ENCODE measurements at places on chromosomes 2 and 18.
A peak's percentile ranks its signal among the peaks of the same experiment; 100 is the strongest.

GRCh38 chr2:221810245-221810644 lies 238.1 kb upstream of the EPHA4 start:
- no peak for DNase-seq

- no peak for DNase-seq
Measured at GRCh38 chr2:148565272-148565894, 79.2 kb upstream of the EPC2 start.

DNA sequence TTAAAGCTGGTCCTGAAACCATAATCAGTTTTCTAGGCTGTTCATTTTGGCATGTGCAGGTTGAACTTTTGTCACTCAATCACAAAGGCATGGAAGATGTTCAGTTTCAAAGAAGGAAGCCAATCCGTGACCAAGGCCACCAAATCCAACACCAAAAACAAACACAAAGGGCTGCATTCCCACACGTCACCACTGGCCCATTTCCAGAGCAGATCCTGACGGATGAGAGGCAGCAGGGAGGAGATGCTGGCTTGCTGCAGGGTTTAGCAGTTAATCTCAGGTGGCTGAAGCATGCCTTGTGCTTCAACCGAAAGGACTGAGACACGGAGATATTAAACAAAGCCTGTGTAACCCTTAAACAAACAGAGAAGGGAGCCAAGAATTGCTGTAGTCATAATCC lies 191.9 kb upstream of the CTAGE1 start:
- DNase-seq = no peak

- DNase-seq = no peak
Measured at GRCh38 chr2:141381946-141382345, 748.9 kb downstream of the LRP1B start.

- no peak for DNase-seq
Measured at GRCh38 chr2:74332550-74333174, 10.6 kb downstream of the SLC4A5 start.

DNA sequence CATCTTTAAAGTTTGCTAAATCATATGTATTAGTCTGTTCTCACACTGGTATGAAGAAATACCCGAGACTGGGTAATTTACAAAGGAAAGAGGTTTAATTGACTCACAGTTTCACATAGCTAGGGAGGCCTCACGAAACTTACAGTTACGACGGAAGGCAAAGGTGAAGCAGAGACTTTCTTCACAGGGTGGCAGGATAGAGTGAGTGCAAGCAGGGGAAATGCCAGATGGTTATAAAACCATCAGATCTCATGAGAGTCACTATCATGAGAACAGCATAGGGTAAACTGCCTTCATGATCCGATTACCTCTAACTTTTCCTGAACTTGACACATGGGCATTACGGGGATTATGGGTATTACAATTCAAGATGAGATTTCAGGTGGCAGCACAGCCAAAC lies 1075.2 kb upstream of the NRXN1 start:
- DNase-seq = no peak

DNA sequence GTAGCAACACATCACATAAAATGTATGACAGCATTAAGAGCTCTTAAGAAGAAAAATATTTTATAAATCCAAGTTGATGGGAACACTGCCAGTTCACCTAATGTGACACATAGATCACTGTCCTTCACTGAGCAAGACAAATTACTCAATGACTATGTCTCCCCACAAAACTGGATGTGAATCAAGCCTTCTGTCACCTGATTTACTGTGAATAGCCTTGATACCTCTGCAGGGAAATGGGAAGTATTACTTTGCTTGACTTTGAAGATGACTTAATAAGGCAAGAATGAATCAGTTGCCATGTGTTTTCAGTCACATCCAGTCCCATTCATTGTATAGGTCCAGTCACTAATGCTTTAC lies 94.6 kb downstream of the NYAP2 start:
- no peak for DNase-seq

DNA sequence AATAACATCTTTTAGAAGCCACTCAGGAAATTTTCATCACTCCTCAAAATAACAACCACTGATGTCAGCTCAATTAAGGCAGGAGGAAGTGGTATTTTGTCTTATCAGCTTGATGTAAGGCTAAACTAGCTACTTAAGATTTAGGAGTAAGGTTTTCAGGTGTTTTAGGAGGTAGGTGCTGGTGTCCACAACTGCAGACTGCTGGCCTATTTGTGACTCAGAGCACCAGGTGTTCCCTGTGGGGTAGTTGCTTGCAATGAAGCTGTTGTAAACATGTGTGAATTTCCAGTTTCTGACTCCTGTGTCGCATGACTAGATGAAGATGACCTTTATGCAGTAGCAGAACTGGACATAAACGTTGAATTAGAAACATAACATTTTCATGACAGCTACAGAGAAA lies 164.2 kb downstream of the THSD7B start:
- DNase-seq = no peak

- DNase-seq = no peak
Measured at GRCh38 chr2:219507581-219508443, 6.5 kb upstream of the ASIC4 start.

- DNase-seq = no peak
Measured at GRCh38 chr2:46077522-46078107, 219.6 kb upstream of the EPAS1 start.

- no peak for DNase-seq
Measured at GRCh38 chr2:178457390-178457886, 6.3 kb downstream of the PJVK start.

GRCh38 chr2:238585836-238586821 lies 159.4 kb downstream of the ASB1 start:
- no peak for DNase-seq

- DNase-seq = no peak
Measured at GRCh38 chr18:4450065-4450658, 4.9 kb downstream of the DLGAP1 start.

DNA sequence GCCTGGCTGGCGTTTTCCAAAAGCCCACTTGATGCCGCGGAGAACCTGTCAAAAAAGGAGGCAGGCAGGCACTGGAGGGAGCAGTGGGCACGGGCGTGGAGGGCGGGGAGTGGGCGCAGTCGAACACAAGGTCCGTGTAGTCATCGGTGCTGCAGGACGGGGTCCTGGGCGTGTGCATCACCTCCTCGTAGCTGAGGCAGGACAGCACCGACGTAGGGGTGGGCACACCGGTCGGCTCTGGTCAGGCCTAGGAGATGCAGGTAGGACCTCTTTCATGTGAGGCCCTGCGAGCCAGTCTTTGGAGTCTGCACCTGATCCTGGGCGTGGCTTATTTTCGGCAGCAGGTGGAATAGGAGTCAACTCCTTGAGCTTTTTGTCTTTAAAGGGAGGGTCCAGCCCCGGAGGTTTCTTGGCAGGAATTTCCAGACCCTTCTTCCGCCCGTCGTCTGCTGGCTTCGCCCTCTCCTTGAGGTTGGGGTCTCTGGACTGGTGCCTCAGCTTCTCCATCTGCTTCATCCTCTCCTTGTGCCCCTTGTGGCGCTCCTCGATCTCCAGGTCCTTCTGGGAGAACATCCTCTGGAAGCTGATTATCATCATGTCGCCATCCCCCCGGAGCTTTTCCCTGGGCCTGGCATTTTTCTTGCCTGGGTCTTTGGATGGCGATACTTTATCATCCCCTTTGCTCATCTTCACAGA lies 892.5 kb upstream of the LRRTM1 start:
- DNase-seq = no peak

DNA sequence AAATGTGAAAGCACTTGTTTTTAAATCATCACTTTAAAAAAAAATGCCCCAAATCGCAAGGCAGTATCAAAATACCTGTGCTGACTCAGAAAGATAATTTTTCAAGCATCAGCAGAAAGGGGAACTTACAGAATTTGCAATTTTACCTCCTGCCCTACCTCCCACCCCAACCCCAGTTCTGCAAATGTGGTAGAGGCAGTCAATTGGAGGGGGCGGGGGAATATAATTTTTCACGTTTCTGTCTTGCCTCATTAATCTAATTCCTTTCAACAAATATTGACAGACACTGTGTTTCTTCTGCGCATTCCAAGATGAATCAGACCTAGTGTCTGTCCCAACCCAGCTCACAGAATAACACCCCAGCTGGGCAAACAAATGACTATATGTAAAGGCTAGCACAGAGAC lies 76.8 kb downstream of the ALPK2 start:
- peak; percentile 27 for DNase-seq

DNA sequence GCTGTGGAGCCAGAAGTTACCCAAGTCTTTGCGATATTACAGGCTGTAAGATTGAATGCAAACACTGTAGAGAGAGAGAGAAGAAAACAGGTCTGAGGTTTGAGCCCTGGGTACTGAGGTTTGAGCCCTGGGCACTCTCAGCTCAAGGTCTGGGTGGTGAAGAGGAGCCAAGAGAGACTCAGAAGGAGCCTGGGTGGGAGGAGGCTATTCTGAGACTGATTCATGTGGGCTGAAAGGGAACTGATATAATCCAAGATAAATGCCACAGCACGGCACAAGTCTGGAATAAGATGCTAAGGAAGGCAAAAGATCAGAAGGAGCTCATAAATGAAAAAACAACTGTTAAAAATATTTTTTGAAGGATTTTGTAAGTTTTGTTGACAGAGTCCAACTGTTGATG lies 407.6 kb upstream of the HS6ST1 start:
- DNase-seq = no peak

DNA sequence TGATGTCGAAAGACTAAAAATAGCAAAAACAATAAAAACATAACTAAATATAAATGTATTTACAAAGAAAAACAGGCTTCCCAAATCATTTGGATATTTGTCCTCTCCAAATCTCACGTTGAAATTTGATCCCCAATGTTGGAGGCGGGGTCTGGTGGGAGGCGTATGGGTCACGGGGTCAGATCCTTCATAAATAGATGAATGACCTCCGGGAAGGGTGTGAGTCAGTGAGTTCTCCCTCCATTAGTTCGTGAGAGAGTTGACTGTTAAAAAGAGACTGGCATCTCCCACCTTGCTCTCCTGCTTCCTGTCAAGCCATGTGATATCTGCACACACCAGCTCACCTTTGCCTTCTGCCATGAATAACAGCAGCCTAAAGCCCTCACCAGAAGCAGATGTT lies 703.0 kb downstream of the TMEM182 start:
- no peak for DNase-seq

- DNase-seq = no peak
Measured at GRCh38 chr2:170883683-170884082, 45.4 kb upstream of the GORASP2 start.

DNA sequence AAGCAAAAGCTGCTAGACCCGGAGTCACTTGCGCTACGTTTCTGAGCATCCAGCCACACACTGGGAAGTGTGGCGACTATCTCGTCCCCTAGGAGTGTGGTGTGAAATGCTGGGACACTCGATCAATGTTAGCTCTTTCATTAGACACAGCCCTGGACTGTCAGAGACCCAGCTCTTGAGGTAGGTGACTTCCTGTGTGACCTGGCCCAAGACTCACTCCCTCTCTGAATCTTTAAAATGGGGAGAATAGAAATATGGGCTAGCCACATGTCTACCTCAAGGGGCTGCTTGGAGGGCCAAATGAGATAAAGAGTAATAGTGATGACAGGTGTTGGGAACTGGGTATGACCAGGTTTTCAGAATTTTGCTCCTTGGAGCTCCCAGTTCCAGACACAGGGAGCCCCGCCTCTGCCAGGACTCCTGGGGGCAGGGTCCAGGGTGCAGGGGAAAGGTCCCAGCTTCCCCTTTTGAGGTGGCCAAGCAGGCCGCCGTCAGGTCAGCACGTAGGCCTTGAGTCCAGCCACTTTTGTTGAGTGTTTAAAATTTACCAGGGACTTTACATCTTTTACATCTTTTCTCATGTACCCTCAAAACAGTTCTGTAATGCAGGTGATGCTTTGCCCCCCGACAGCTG lies 36.0 kb downstream of the CTIF start:
- DNase-seq = no peak

DNA sequence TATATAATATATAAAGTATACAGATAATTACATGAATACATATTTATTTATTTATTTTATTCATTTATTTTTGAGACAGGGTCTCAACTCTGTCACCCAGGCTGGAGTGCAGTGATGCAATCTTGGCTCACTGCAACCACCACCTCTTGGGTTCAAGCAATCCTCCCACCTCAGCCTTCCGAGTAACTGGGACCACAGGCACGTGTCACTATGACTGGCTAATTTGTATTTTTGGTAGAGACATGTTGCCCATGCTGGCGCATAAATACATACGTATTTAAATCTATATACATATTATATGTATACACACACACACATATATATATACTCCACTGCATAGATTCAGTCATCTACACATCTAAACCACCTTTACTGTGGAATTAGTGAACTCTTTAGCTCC lies 20.6 kb upstream of the NDUFV2 start:
- no peak for DNase-seq

GRCh38 chr2:168089200-168089599 lies 158.2 kb downstream of the STK39 start:
- DNase-seq = no peak

DNA sequence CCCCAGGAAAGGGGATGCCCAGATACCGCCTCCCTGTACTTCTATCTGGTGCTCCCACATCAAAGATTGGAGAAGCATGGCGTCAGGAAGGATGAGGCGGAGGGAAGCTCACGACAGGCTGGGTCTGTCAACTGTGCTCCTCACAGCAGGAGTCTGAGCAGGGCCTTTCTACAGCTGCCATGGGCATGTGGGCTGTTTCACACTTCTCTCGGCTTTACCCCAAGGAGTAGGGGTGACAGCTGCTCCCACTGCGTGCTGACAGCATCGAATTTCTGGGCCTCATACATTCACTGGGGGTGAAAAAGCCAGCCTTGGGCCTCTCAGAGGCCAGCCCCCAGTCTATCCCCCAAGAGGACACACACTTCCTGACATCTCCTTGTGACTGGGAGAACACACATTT lies 21.1 kb downstream of the NEURL3 start:
- no peak for DNase-seq

GRCh38 chr2:118845005-118845521 lies 2.4 kb downstream of the EN1 start:
- no peak for DNase-seq

DNA sequence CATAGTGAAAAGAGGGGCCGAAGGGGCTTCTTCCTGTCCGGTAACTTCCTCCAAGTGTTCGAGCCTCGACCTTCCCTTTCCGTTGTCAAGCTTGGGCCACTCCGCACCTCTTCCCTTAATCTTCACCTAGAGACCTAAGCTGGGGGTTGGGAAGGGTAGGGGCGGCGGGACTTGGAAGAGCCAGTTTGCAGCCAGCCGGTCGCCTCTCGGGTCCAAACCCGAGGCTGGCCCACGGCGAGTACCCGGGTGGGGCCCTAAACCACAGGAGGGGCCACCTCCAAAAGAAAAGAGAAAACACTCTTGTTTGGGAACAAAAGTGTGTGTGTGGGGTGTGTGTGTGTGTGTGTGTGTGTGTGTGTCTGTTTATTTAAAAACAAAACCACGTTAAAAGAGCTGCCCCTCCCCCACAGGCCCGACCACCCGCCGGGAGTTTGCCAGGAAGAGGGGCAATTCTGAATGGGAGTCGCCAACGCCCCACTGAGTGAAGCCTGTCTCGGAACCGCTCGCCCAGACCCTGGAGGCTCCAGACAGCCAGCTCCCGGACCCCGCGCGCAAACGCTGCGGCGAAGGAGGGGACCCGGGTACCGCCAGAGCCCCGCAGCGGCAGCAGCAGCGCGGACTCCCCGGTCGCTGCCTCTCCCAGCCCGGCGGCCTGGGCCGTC lies 488 bp upstream of the RHOB start:
- DNase-seq = no peak

DNA sequence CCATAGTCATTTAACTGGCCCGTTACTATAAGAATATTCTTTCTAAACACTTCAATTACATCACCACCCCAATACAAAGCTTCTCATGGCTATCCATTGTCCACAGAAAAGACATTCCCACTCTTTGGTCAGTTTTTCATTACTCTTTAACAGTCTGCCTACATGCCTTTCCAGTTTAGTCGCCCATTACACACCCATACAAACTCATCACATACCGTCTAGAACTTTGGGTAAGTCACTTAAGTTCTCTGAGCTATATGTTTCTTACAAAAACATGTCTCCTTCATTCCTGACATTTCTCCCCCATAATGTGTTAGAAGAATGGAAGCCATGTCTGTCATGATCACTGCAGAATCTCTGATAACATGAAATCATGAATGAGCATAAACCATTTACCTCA lies 108.2 kb upstream of the STK17B start:
- DNase-seq = no peak

All from CD4-positive, alpha-beta T cell treated with Interferon gamma for 1 hour (primary cell).